Glomerular endothelial cell (primary cell): ENCODE measurements at places on chromosomes 5 and 9.

DNA sequence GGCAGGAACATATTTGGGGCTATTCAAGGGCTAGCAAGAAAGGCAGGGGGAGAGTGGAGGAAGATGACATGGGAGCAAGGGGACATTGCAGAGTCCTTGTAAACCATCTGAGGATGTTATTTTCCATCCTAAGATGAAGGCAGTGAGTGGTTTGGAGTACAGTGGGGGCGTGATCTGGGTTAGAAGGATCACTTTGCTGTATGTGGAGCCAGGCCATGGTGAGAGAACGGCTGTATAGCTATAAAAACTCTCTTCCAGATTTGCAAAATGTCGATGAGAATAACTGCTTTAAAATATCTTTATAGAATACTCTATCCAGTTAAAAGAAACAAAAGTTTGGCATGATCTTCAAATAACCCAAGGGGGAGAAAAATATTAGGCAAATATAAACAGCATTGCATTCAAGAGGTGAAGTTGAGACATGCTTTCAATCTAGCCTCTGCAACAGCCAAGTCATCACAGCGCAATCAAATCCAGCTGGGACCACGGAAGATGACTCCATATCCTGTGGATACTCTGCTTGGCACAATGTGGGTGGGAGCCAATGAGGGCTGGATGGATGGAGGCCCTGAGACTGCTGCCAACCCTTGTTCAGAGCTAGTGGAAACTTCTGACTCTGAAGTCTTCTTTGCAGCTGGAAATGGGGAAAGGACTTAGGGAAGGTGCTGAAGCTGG, 111.5 kb upstream of the BASP1 start:
- peak; percentile 33 for DNase-seq

GRCh38 chr5:14728459-14728938, 64.0 kb downstream of the OTULIN start:
- DNase-seq: no peak

DNA sequence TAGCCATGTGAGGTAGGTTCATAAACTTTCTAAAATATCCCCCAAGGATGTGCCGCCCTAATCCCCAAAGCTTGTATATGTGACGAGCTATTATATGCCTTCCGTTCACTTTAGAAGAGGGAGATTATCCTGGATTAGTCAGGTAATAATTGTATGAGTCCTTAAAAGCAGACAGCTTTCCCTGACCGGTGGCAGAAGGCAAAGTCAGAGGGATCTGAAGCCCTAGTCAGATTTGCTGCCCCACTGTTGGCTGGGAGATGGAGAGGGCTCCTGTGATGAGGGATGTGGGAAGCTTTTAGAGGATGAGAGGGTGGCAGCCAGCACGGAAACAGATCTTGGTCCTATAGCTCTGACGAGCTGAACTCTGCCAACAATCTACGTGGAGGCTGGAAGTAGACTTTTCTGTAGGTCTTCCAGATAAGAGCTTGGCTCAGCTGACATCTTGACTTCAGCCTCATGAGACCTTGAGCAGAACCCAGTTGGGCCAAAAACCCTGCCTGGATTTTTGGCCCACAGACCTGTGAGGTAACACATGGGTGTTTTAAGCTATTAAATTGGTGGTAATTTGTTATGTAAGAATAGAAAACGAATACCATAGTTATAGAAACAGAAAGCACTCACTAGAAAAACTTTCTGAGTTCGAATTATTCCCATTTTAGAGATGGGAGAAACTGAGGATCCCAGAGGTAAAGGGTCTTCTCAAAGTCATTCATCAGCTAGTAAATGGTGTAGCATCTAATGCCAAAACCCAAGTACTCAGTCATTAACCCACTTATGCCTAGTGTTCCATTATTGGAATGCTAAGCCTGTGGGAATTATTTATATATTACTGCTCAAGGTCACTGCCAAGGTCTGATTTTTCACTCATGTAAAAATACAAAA, 48.9 kb downstream of the SH3PXD2B start:
- DNase-seq: no peak

DNA sequence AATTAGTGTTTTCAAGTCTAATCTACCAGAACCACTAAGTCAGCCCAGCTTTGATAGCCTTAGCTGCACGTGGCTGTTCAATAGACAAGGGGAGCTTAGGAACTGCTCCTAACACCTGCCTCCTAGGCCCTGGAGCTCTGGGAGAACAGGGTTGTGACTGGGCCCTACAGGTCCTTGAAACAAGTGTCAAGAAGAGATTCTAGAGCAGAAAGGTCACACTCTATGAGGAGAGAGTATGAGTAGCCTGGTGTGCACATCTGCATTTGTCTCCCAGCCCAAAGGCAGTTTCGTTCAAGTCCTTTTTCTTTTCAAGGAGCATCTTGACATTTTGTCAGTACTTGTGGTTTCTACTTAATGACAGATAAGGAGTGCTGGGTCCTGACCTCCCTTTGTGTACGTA, 206.1 kb downstream of the PRELID2 start:
- no peak for DNase-seq

GRCh38 chr5:52502460-52502999, 285.2 kb upstream of the ITGA1 start:
- no peak for DNase-seq

- no peak for DNase-seq
These were observed 24.2 kb downstream of the LRRTM2 start for GRCh38 chr5:138850865-138851435.

DNA sequence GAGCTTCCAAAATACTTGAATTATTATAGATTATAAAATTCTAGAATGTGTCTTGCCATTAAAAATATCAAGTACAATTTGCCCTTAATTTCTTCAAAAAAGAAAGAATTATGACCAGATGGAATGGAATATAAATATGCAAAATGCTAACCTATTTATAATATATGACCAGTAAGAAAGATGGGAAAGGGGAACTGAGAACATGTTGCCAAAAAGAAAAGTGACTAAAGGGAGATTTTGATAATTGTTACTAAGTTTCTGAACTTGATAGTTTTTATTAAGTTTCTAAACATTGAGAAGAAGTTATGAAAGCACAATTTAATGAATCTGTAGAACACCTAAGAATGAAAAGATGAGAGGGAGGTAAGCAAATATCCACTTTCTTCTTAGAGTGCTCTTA, 188.4 kb upstream of the NR4A3 start:
- DNase-seq: no peak

DNA sequence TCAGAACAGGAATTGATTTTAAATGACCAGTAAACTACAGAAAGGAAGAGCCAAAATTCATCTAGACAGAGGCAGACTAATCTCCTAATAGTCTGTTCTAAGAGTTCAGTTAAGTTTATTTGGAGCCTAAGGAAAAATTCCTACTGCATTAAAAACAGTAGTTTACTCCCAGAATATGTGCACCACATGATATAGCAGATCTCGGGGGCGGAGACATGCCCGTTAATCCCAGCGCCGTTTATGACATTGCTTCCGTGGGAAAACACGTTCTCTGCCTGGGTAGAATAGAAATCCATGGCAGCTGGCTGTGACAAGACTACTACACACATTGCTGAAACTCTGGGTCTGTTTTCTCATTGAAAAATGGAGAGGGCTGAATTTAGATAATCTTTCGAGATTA, 11.4 kb downstream of the HABP4 start:
- DNase-seq: no peak
